ENCODE measurements at places on chromosomes 16 and 17. TPM values are rescaled to one million over a fixed set of nuclear protein-coding genes. Genes with fewer than 3 reads are reported as not detected.

LPCAT2 gene
- 9.5 TPM for polyA plus RNA-seq

LRRC59 gene
- 112 TPM for polyA plus RNA-seq

ADAM11 gene
- 0.15 TPM for polyA plus RNA-seq

CSH2 gene
- not detected for polyA plus RNA-seq

ST3GAL2 gene
- 8.4 TPM for polyA plus RNA-seq

MRPL10 gene
- 38.3 TPM for polyA plus RNA-seq

GPR142 gene
- polyA plus RNA-seq = 0.03 TPM

C16orf96 gene
- polyA plus RNA-seq = 0.03 TPM

ZNF385C gene
- 0.57 TPM for polyA plus RNA-seq

APRT gene
- polyA plus RNA-seq = 260 TPM

SPNS3 gene
- 0.41 TPM for polyA plus RNA-seq
